H54 (cell line): ENCODE measurements at places on chromosomes 7 and 10.

DNA sequence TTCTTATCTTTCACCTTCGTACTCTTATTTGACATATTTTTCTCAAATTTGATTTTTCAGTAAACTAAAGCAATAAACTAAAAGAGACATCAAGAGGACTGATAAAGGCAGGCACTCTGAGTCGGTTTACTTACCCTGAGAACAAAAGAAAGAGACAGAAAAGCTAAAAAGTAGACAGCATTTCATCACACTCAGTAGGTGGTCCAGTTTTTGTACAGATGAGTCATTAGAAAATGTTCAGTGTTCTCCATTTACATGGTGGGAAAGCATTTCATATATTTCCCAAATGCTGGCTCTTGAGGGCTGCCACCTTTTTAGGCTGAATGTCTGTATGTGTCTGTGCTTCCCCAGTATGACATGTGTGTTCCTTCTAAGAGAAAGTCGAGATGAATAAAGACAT is 52.7 kb downstream of the NHLRC2 start:
- no peak for DNase-seq

GRCh38 chr10:111108441-111108840 is 31.6 kb downstream of the ADRA2A start:
- DNase-seq, result no peak

GRCh38 chr10:32909456-32909855 is 48.6 kb downstream of the ITGB1 start:
- no peak for DNase-seq

- DNase-seq, result no peak
Measured at GRCh38 chr7:127393368-127394058, 1.0 kb upstream of the ZNF800 start.

DNA sequence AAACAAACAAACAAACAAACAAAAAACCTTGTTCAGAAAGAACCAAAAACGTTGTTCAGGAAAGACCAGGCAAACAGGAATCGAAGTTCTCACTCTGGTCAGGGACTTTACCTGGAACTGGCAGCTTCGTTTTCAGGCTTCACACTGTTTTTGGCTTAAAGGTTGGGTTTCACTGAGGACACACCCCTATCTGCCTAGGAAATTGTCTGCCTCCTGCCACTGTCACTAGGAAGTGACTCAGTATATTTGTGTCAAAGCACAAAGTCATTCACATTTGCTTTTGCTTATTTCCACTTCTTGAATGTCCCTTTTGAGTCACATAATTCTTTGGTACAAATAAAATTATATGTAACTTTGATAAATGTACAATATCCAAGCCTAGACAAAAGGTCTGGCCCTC is 37.9 kb downstream of the PNLIPRP3 start:
- no peak for DNase-seq

DNA sequence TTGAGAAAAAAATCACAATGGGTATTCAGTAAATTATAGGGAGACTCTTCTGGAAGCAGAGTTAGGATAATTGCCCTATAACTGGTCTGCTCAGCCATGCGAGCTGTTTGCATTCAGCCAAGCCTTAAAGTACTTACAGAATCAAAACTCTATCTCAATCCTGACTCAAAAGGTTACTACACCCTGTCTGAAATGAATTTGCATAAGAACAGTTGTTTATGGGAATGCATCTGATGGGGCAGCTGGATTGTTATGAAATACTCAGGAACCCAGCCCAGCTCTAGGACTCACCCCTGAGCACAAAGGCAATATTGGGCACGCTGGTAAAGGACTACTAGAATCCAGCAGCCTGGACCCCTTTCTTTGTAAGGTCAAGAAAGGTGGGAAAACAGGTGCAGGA is 38.8 kb downstream of the AKR1B15 start:
- no peak for DNase-seq

DNA sequence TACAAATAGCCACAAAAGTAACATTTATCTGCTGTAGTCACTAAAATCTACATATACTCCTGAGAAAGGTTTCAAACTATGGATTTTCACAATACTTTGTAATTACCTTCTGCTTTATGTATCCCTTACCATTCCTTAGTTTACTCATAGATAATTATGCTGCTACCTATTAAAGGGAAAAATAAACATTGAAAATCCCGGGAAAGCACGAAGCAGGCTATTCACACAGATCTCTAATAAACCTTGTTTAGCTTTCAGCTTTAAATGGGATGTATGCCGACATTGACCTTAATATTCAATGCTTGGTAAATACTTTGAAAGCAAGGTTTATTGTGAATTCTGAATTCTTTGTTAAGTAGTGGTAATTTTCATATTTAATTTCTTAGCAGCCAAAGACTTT is 58.5 kb upstream of the SMIM30 start:
- no peak for DNase-seq

DNA sequence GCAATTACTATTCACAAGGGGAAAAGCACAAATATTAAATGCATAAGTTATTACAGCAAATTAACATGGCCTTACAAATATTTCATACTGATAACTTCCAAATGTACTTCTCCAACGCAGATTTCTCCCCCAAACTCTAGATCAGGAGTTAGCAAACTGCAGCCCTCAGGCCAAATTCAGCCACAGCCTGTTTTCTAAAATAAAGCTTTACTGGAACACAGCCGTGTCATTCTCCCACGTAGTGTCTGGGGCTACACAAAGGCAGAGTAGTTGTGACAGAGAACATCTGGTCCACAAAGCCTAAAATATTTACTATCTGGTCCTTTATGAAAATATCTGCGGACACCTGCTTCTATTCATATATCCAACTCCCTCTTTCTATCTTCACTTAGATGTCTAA is 151.8 kb upstream of the AHR start:
- DNase-seq, result no peak

DNA sequence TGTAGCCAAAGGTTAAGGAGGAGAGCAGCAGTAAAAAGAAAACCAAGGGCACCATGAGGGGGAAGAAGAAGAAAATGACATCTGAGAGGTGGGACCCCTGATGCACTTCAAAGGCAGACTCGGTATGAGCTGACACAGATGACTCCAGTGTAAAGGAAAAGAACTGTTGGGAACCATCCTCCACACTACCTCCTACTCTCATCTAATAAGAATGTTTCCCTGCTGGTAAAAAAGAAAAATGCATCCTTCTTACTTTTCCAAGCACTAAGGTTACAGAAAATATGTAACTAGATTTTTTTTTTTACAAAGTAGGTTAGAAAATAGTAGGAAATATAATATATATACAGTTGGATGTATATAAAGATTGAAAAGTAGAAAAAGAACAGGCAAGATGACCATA is 16.9 kb downstream of the TAS2R41 start:
- DNase-seq, result no peak

- DNase-seq, result no peak
Measured at GRCh38 chr7:51121931-51122425, 194.6 kb downstream of the COBL start.

GRCh38 chr10:109886037-109886780 is 37.1 kb downstream of the XPNPEP1 start:
- no peak for DNase-seq
